Activated T-cell treated with anti-CD3 and anti-CD28 coated beads for 24 hours (primary cell): ENCODE measurements at places on chromosomes 16 and 17.

- no peak for DNase-seq
These were observed 325.6 kb downstream of the SLC39A11 start for GRCh38 chr17:72766761-72767356.

DNA sequence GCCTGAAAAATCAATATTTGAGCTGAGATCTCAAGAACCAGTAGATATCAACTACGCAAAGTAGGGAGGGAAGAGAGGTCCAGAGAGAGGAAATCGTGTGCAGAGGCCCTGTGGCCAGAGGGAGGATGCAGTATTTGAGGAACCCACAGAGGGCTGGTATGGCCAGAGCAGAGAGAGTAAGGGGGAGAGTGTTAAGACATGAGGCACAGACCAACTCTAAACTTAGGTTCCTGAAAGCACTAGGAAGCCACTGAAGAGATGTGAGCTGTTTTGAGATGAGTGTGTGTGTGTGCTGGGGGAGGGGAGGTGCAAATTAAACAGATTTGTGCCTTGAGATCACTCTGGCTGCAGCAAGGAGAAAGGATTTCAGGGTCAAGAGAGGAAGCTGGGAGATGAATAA, 10.9 kb downstream of the SLC13A2 start:
- DNase-seq: no peak

GRCh38 chr16:52548261-52549010, 1.5 kb upstream of the TOX3 start:
- no peak for DNase-seq

DNA sequence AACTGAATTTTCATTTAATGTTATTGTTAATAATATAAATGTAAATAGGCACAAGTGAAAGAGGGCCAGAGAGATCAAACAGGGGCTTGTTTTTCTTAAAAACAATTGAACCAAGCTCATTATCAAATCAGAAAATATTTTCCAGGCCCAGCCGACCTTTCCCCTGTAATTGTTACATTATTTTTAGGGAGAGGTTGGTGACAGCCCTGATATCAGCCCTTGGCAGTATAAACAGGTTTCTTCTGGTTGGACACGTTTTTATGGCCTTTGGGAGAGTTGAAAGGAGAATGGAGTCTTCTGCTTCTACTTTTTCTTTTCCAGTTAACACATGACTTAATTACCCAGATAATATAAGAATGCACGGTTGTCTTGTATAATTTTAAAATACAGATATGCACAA, 40.0 kb upstream of the COQ7 start:
- DNase-seq: no peak

DNA sequence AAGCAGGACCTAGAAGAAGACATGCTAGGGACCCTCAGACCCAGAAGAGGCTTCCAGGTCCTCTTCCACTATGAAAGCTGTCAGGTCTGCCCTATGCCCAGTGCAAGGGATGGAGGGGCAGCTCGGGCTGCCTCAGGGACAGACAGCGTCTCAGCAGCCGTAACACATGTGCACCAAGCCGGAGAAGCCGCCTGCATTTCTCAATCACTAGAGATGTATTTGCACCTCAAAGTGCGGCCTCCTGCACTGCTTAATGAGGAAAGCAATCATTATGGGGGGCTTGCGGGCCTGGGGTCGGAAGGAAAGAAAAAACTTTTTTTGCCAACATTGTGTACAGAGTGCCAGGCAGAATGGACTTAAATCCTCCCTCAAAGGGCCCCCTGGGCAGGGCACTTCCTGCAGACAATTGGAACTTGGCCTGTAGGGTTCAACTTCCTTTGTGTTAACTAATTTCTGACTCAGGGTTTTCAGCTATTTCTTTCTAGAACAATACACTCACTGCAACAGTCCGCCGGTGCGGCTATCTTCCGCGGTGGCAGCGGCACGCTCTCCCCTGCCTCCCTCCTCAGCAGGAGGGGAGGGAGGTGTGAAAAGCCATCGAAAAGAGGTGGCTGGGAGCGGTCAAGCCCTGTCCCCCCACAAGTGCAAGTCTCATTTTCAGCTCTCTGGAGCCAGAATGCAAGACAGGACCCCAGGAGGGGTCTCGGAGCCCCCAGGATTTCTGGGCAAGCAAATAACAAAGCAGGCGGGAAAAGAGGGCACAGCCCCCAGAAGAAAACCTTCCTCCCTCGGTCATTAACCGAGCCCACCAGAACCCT, 101.2 kb downstream of the ZNF423 start:
- no peak for DNase-seq

DNA sequence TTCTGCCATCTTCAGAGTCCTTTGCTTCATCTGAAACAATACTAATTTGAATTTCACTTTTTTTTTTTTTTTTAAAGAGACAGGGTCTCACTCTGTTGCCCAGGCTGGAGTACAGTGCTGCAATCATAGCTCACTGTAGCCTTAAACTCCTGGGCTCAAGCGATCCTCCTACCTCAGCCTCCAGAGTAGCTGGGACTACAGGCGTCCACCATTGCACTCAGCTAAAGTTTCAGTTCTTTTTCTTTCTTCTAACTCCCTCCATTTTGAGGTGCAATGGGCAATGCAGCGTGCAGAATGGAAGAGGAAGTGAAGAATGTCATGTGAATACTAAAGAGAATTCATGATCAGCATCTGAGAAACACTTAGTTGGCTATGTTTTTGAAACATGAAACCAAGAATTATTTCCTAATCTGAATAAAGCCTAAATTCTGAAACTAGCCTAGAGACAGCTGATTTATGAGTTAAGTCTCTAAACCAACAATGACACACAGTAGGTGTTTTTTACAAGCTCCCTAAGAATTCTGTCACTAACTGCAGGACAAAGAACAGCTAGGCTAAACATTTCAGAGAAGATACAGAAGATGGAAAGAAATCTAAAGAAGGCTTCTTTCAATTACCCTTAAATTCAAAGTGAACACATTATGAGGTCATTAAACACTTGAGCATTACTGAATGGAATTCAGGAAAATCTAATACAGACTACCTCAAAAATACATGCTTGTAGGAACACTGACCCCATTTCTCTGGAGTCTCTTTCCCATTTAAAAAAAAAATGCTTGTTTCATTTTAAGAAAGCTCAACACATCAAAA, 21.0 kb downstream of the SNN start:
- DNase-seq: no peak

- no peak for DNase-seq
These were observed 12.1 kb upstream of the TMEM92 start for GRCh38 chr17:50262001-50262794.

- no peak for DNase-seq
These were observed 222 bp downstream of the ZG16B start for GRCh38 chr16:2830355-2830695.

- no peak for DNase-seq
These were observed 209.5 kb downstream of the LGALS9B start for GRCh38 chr17:20257798-20258197.

DNA sequence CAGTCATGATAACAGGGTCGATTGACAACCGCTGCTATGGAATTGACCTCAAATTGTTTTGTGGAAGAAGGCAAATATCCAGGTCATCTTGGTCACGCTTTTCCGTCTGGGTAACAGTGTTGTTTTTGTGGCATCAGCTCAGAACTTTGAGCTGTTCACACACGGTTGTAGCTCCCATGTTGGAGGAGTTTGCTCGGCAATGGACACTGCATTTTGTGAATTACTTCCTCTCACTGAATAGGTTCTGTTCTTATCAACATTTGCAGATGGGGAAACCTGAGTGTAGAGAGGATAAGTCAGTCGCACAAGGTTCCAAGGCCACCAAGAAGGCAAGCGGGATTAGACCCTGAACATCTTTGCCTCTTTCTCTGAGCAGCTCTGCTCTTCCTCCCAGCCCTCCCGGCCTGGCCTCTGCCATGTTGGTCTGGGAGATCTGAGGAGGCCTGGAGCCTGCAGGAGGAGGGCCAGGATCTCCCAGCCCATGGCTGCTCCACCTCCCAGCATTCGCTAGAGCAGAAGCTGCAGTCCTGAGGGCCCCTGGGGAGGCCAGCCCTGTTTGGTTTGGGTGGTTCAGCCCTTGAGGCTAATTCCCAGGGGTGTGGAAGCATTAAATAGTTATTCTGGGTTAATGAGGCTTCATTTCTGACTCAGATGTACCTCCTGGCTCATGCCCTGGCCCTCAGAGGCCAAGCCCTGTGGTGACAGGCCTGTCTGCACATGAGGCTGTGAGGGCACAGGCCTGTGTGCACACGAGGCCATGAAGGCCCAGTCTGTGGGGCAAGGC, 154.1 kb upstream of the PLCG2 start:
- DNase-seq: no peak

DNA sequence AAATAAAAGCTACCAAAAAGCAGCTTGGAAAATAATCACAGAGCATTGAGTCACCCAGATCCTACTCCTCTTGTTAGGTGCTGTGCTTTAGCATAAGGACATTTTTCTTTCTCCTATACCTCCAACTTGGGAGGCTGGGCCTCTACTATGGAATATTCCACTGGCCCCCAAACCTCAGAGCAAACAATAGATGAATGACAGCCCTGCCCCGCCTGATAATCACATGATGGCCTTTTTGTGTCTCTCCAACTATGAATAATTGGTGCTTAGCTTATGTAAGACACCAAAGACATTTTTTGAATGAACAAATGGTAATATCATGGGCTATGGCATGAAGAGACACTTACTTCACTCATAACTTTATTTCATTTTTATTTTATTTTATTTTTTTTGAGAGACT, 250.2 kb downstream of the GRIN2A start:
- no peak for DNase-seq

DNA sequence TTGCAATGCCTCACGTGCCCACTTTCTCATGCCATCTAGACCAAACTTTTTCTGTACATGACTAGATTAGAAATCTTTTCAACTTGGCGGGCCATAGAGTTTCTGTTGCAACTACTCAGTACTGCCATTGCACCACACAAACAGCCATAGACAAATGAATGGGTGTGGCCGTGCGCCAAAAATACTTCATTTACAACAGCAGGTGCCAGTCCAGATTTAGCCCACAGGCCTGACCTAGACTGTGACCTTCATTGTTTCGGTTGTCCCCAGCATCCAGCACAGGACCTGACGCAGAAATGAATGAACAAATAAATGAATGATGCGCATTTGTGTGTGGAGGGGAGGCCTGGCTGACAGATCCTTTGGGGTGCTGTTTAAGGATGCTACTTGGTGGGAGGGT, 14.3 kb upstream of the PDK2 start:
- DNase-seq: no peak

GRCh38 chr16:17228048-17228707, 242.6 kb downstream of the XYLT1 start:
- DNase-seq: no peak

- no peak for DNase-seq
These were observed 27.8 kb upstream of the MYO18A start for GRCh38 chr17:29207975-29208374.

DNA sequence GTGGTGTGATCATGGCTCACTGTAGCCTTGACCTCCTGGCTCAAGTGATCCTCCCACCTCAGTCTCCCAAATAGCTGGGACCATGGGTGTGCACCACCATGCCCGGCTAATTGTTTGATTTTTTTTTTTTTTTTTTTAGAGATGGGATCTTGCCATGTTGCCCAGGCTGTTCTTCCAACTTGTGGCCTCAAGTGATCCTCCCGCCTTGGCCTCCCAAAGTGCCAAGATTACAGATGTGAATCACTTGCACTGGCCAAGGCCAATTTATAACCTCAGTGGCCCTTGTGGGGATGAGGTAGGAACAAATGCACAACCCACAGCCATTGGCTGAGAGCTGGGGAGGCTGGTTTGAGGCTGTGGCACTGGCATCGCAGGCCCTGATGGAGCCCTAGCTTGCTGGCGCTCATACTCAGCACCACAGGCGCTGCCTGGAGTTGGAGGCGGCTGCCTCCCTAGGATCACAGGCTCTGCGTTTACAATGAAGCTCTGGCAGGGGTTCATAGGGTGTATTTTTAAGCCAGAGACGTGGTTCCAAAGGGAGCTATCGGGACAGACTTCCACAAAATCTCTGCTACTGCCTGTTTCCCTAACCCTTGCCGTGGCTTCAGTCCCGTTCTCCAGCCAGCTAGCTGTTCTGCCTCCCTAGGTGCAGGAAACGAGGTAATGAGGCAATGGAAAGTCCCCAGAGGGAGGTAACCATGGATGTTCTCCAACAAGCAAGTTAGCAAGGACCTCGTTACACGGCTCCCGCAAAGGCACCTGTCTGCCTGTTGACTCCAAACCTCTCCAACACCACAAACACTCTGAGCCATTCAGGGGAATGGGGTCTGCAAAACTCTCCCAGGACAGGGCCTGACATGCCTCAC, 2.9 kb downstream of the ABCA3 start:
- DNase-seq: no peak

DNA sequence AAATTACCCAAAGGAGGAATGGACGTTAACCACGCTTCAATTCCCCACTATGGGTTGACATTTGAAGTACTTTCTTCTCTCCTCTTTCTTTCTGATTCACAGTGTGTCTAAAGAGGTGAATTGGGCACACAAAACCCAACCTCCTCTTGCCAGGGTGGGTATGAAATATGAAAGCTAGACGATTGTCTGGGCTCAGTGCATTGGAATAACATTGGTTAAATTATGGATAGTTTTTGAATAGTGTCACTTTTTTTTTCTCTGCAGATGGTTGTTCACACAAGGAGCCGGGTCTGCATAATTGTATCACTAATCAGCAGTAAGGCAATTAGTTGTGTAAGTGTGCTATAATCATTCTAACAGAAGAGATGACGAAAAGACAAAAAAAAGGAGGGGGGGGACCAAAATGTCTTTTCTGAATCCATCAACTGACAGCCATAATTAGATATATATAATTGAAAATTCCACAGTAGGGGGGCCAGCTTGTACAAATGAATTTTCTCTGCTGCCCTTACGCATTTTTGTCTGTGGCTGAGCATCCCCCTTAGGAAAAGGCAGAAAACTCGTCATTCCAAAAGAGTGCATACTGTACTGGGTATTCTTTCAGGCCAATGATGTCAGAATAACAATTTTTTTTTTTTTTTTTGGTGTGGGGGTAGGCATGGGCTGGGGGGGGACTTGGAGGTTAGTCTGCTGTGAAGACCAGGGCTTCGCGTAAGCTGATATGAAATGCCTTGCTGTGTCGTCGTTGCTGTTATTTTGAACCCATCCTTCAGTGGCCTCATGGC, 307.5 kb upstream of the SALL1 start:
- no peak for DNase-seq

DNA sequence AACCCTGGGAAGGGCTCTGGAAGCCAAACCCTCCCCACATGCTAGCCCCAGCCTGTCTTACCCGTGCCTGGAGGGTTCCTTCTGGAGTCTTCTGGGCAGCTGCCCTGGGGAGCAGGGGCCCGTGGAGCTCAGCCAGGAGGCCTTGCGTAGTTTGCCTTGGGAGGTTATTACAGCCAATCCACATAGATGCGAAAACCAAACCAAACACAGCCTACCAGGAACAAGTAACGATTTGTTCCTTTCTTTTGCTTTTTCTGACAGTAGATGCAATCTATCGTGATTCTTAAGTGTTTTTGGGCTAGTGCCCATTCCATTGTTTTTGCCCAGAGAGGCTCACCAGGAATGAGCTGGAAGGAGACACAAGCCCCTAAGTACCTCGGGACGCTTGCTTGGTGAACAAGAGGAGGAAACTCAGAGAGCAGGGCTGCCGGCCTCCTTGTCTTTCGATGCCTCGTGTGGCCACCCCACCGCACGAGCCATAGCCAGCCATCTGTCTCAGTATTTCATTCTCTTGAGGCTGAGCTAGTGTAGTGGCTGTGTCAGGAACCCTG, 102.7 kb upstream of the NOL11 start:
- no peak for DNase-seq

- DNase-seq: no peak
These were observed 175.9 kb upstream of the SALL1 start for GRCh38 chr16:51327001-51327400.

- DNase-seq: no peak
These were observed 74.7 kb downstream of the CHD9 start for GRCh38 chr16:53129281-53130158.
